Hematopoietic multipotent progenitor cell treated with erythropoietin and hydrocortisone succinate and interleukin-3 and kit ligand, for 15 days (in vitro differentiated cells): ENCODE measurements at places on chromosomes 16 and 17.

GRCh38 chr16:28103516-28104170 lies 40.1 kb upstream of the GSG1L start:
- no peak for DNase-seq

DNA sequence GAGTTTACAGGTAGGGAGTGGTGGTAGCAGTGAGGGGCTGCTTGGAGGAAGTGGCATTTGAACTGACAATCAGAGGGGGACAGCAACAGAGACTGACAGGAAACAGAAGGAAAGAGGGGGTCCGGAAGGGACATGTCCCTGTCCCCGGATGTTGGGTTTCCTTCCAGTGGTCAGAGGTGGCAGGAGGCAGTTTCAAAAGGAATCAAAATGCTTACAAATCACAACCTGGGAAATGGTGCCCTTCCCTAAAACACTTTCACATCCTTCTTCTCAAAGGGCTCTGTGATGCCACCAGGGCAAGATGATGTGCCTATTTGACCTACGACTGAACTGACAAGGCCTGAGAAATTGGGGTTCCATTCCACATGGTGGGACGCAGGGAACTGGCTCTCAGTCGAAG lies 19.7 kb downstream of the ADGRG1 start:
- DNase-seq, result no peak

- no peak for DNase-seq
Measured at GRCh38 chr17:54028986-54029580, 206.4 kb downstream of the KIF2B start.

- no peak for DNase-seq
Measured at GRCh38 chr17:78142119-78142861, 3.9 kb upstream of the C17orf99 start.

DNA sequence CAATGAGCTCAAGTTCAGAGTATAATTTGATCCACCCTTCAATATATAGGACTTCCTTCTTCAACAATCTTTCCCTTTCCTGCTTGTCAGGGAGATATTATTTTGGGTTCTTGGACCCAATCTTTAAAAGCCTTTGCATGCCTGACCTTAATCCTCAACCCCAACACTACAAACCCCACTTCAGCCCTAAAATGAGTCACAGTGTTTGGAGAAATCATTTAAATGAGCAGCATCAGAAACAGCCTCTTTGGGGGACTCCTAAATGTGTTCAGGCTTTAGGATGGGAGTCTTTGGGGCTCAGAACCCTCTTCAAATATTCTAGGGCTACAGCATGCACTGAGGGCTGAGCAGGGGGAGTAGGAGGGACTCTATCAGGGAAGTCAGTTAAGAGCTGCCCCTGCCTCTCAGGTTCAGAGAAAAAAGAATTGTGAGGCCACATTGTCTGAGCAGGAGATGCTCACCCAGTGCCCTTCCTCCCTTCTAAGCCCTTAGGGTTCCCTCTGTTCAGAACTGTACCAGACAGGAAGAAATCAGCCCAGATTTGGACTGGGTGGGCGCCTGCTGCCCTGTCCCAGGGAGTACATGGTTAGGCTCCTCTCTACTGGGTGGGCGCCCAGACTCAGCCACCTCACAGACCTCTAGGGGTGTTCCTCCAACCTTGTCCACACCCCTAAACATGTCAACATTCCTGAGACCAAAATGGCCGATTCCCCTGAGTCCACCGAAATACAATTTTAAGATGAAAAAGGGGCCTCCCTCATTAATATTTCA lies 5.0 kb downstream of the NEUROD2 start:
- no peak for DNase-seq

DNA sequence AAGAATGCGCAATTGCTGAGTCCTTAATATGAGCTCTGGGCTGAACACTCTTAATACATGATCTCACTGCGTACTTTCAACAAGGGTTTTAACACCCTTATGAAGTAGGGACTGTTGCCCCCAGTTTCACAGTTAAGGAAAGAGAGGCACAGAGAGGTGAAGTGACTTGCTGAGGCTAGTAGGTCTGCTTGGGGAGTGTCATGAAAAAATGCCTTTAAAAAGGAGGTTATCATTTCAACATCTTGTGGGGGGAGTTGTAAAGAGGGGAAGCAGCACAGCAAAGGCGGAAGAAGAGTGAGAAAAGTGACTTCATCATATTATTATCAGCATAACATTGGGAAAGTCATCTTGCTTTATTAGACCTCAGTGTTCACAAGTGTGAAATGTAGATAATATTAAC lies 2.1 kb downstream of the CCL4L2 start:
- no peak for DNase-seq

DNA sequence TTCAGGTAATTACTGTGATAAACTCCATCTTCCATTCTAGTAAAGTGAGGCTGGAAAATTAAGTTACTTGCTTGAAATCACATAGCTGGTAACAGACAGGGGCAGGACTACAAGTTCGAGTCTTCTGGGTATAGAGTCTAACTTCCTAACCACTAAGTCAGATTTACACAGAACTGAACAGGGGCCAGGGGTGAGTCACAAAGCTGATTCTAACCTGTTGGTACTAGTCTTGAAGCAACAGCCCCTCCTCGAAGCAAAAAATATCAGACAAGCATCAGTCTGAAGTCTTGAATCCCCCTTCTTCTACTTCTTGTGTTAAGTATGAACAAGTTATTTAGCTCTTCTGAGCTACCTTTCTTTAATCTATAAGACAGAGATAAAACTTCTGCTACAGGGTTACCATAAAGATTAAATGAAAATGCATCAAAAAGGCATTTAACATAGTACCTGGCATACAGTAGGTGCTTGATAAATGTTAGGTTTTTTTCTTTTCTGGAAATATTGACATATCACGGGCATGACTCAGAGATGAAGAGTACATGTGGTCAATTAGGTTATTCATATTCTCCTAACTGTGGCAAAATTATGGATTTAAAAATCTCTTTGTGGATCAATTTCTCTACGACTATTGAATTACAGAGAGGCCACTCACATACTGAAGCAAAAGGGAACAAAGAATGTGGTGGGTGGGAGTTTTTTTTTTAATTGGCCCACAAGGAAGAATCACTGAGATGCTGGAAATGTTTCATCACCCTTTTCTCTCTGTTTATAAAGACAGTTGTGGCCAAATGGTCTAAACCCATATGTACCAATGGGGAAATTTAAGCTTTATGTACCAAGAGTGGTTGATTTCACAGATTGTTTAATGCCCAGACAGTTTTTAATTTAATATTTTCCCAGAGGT lies 266.9 kb upstream of the DYNLRB2 start:
- no peak for DNase-seq

DNA sequence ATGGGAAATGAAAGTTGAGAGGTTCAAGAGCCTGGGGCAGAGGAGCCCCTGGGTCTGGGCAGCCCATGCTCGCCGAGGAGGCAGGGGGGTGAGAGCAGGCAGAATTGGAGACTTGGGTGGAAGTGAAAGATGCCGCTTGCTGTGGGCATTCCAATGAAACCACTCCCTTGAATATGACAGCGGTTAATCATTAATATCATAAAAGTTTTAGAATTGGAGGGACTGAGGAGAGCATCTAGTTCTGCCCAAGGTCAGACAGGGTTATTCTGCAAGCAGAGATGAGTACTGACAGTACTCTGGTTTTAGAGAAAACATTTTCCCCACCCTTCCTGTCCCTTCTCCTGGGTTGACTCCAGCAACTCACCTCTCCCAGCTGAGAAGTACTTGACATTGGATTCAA lies 180.2 kb downstream of the MSI2 start:
- DNase-seq, result no peak

GRCh38 chr17:30831257-30831656 lies 509 bp upstream of the ATAD5 start:
- peak; percentile 51 for DNase-seq

- DNase-seq, result no peak
Measured at GRCh38 chr17:72414967-72415853, 294.4 kb downstream of the SOX9 start.
